ENCODE measurements at places on chromosomes 12 and 14.

DNA sequence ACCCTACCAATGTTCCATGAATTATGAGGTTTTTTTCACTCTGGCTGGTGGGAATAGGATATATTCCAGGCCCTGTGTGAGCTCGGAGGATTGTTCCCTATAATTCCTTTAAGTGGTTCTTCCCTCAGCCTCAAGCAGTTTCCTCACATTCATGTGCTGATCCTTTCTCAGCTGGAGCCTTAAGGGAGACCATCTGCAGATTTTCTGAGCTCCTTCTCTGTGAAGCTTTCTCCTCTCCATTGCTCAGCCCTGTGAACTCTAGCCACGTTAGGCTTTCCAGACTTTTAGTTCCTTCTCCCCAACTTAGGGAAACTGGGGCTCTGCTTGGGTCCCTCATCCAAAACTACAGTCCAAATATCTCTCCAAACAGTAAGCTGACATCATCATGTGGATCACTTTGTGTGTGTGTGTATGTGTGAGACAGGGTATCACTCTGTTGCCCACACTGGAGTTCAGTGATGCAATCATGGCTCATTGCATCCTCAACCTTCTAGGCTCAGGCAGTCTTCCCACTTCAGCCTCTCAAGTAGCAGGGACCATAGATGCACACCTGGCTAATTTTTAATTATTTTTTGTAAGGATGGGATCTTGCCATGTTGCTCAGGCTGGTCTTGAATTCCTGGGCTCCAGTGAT is 219.5 kb upstream of the OTX2 start:
- DNase-seq = no peak
- no peaks in the 10 kb centered on the region for H3K36me3 ChIP-seq
- H3K4me1 ChIP-seq = no peaks in the 10 kb centered on the region
- H3K27me3 ChIP-seq = peaks cover 10% of the 10 kb centered on the region
- no peak overlapping the region for H3K27ac ChIP-seq

- no peaks in the 10 kb centered on the region for H3K4me1 ChIP-seq
- no peak overlapping the region for H3K27ac ChIP-seq
- DNase-seq = no peak
- H3K4me3 ChIP-seq = no peak overlapping the region
These were observed 223.8 kb downstream of the DACT1 start for GRCh38 chr14:58861586-58861985.

- no peaks in the 10 kb centered on the region for H3K4me1 ChIP-seq
- H3K4me3 ChIP-seq = no peak overlapping the region
- H3K27me3 ChIP-seq = peaks cover 19% of the 10 kb centered on the region
These were observed 17.0 kb upstream of the NUBPL start for GRCh38 chr14:31543969-31544799.

GRCh38 chr12:57049890-57050289 is at the start of gene MYO1A:
Gene MYO1A, minus strand, starts transcription at chr12:57050129. Its CDS starts 1,806 bp downstream, at chr12:57048323.
- no peak within 1 kb of the TSS for H3K27ac ChIP-seq
- no peaks in the 10 kb centered on the region for H3K27me3 ChIP-seq
- H3K4me3 ChIP-seq = no peak within 1 kb of the TSS
- peaks cover 13% of the 10 kb centered on the region for H3K36me3 ChIP-seq

GRCh38 chr12:87953256-87953860 is 75.8 kb downstream of the C12orf50 start:
- no peaks in the 10 kb centered on the region for H3K36me3 ChIP-seq
- H3K27me3 ChIP-seq = no peaks in the 10 kb centered on the region
- H3K27ac ChIP-seq = no peak overlapping the region

DNA sequence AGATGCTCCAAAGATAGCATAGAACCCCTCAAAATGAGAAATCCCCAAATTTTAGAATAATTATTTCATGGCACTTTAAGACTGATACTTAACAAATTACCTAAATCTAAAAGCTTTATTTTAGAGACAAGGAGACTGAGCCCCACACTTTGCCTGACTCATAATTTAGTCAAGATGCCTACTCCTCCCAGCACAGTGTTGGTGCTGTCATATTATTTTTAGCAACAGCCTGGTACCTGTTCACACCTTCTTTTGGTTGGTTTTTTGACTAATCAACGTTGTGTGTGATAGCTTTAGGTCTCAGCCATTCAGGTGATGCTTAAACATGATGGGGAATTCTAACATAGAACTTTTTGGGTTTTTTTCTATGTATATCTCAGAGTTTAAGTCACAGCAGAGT is 120.2 kb downstream of the SEC23A start:
- no peaks in the 10 kb centered on the region for H3K4me1 ChIP-seq
- DNase-seq = no peak
- peaks cover 36% of the 10 kb centered on the region for H3K27me3 ChIP-seq
- no peak overlapping the region for H3K27ac ChIP-seq
- no peaks in the 10 kb centered on the region for H3K36me3 ChIP-seq

GRCh38 chr12:25009496-25010092 is 60.7 kb upstream of the BCAT1 start:
- H3K27me3 ChIP-seq = no peaks in the 10 kb centered on the region
- H3K27ac ChIP-seq = peak overlapping the region; percentile 21
- no peak overlapping the region for H3K4me3 ChIP-seq
- H3K36me3 ChIP-seq = peaks cover 7% of the 10 kb centered on the region
- peaks cover 57% of the 10 kb centered on the region for H3K4me1 ChIP-seq
- no peak for DNase-seq

DNA sequence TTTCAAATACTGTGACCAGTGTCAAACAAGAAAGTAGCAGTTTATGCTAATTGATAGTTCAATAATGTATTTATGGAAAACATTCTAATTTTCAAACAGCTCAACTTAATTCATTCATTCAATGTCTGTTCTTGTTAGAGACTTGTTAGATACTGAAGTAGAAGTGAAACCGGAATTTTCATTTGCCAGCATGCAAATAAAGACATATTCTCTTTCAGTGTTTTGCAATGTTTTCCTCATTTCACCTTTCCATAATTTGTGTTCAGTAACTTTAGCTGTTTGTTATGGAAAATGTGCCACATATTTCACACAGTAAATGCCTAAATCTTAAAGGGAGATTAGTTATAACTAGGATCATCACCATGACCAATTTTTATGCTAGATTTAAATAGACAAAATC is 21.2 kb downstream of the TAS2R50 start:
- peaks cover 11% of the 10 kb centered on the region for H3K4me1 ChIP-seq
- no peak for DNase-seq
- no peak overlapping the region for H3K4me3 ChIP-seq
- no peak overlapping the region for H3K27ac ChIP-seq
- peaks cover 11% of the 10 kb centered on the region for H3K36me3 ChIP-seq
- no peaks in the 10 kb centered on the region for H3K27me3 ChIP-seq

DNA sequence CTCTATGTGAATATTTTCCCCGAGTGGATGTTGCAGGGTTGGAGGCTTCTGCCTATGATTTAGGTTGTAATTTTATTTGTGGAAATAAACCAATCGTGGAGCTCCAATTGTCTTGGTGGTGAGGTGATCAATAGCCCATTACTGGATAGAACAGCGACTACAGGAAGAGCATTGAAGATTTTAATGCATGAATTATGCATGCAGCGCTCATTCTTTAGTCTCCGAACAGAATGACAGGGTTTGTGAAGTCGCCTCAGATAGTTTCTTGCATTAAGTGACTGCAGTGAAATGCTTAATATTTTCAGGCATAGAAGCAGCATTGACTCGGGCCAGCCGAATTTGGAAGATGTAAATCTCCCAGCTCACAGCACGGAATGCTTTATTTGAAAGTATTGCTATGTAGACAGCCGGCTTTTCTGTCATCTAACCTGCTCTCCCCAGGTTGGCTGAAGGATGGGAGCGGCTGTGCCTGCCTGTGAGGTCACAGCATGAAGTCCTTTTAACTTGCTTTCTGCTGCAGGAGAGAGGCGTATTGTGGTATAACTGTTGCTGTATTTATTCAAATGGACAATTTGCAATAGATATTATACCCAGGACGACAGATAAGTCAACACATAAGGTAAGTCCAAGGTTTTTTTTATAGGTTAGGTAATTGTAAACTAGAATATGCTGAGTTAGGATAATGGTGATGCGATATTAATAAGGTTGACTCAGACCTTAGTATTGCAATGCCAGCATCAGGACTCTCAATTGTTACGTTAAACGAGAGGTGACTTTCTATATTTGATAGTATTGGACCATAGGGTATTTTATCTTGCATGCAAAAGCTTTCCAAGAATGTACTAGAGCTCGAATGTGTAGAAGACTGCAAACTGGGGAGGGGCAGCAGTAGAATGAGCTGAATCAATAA is 135.7 kb downstream of the CNTN1 start:
- no peak overlapping the region for H3K27ac ChIP-seq
- no peaks in the 10 kb centered on the region for H3K36me3 ChIP-seq
- DNase-seq = no peak
- H3K27me3 ChIP-seq = no peaks in the 10 kb centered on the region

- DNase-seq = no peak
- no peaks in the 10 kb centered on the region for H3K27me3 ChIP-seq
- H3K36me3 ChIP-seq = no peaks in the 10 kb centered on the region
- H3K4me1 ChIP-seq = no peaks in the 10 kb centered on the region
These were observed 32.7 kb downstream of the GARIN6 start for GRCh38 chr12:99680276-99680675.

DNA sequence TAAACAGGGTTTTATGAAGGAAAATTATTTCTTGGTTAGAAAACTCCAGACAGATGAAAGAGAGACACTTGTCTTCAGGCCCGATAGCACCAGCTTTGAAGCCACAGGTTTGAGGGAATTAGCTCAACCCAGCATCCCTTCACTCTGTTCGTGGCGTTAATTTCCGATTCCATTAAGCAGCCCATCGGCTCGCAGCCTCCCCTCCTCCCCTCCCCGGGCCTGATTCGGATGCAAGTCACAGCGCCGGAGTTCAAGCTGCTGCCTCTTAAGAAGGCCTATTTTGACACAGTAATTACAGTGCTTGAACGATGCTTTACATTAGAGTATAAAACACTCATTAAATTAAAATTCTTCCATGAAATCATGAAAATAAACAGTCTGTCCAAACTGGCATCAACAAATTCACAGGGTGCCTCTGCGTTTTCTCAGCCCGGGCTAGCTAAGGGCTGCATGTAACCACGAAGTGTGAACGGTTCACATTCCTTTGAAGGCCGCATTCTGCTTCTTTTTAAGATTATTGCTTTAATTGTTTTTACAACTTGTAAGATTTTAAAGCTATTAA is 145.8 kb downstream of the DICER1 start:
- DNase-seq = no peak
- H3K27ac ChIP-seq = no peak overlapping the region
- no peaks in the 10 kb centered on the region for H3K4me1 ChIP-seq
- peaks cover 44% of the 10 kb centered on the region for H3K27me3 ChIP-seq
- no peaks in the 10 kb centered on the region for H3K36me3 ChIP-seq

DNA sequence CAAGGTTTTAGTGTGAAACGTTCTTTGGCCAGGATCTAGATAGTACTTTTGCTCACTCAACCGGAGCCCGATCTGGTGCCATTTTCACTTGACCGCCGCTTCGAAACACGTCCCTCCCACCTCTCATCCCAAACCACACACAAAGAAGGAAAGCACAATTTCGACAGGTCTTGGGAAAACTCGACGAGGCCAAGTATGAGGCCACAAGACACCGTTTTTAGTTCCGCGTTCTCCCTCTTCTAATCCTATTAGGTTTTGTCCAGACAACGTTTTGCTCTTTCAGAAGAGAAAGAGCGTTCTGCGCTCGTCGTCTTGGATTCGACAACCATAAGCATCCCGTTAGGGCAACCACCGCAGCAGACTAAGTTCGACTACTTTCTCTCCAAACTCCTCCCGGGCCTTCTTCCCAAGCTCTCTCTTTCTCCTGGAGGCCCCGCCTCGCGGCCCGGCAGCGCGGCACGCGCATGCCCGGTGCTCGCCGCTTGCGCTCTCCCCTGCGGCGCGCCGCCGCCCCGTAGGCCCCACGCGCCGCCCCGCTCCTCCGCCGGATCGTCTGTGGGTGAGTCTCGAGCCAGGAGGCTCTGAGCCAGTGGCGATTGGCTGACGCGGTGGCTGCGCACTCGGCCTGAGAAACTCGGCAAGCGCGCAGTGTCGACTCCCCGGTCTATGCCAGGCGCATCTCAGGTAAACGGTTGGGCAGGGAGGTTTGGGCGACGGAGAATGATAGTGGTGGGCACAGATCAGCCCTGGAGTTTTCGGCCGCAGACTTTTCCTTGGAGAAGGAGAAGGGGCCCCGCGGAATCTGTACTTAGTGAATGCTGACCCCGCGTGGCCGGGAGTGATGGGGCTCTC is at the start of gene MIPOL1:
Gene MIPOL1, plus strand, starts transcription at position 517 of the 852 bp plus-strand sequence. CDS start 49,952 bp downstream, outside the sequence.
- H3K4me1 ChIP-seq = peaks cover 6% of the 10 kb centered on the region
- peak within 1 kb of the TSS; percentile 77 for H3K4me3 ChIP-seq
- peak; percentile 2 for DNase-seq
- peaks cover 35% of the 10 kb centered on the region for H3K27me3 ChIP-seq

DNA sequence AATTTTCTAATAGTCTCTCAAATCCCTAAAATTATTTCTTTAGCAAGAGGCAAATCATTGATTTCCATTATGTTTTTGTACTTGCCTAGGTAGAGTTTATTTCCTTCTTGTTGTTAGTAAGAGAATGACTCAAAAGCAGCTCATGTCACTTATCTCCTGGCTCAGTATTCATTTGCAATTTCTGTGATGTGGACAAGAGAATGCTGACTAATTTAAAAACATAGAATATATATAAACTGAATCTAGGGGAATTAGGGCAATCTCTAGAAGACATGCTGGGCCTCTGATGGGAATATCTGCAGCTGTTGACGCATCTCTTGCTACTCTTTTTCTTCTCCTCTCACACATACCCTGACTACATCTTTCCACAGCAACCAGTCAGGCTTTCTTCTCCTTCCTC is 130.8 kb upstream of the PRKD1 start:
- no peak overlapping the region for H3K27ac ChIP-seq
- H3K4me1 ChIP-seq = no peaks in the 10 kb centered on the region
- H3K36me3 ChIP-seq = no peaks in the 10 kb centered on the region
- DNase-seq = no peak

GRCh38 chr12:31578632-31579031 is 12.3 kb downstream of the DENND5B start:
- peaks cover 17% of the 10 kb centered on the region for H3K4me1 ChIP-seq
- no peak for DNase-seq
- no peaks in the 10 kb centered on the region for H3K27me3 ChIP-seq
- no peak overlapping the region for H3K4me3 ChIP-seq
- H3K27ac ChIP-seq = no peak overlapping the region
- H3K36me3 ChIP-seq = peaks cover 5% of the 10 kb centered on the region

GRCh38 chr14:20560961-20561360 is at the start of gene RNASE9:
Gene RNASE9, minus strand, starts transcription at chr14:20561047.
- no peaks in the 10 kb centered on the region for H3K4me1 ChIP-seq
- no peak within 1 kb of the TSS for H3K27ac ChIP-seq
- no peak for DNase-seq
- no peaks in the 10 kb centered on the region for H3K36me3 ChIP-seq
- H3K4me3 ChIP-seq = no peak within 1 kb of the TSS
- no peaks in the 10 kb centered on the region for H3K27me3 ChIP-seq

- H3K4me3 ChIP-seq = peak overlapping the region; percentile 58
- no peak for DNase-seq
- peaks cover 100% of the 10 kb centered on the region for H3K4me1 ChIP-seq
- H3K27me3 ChIP-seq = no peaks in the 10 kb centered on the region
- peaks cover 40% of the 10 kb centered on the region for H3K36me3 ChIP-seq
- peak overlapping the region; percentile 99 for H3K27ac ChIP-seq
These were observed 7.1 kb downstream of the RHOF start for GRCh38 chr12:121786440-121786825.

GRCh38 chr14:94173885-94174603 is at the start of gene PPP4R4:
Gene PPP4R4, plus strand, starts transcription at chr14:94174322. Its CDS starts 144 bp downstream, at chr14:94174466.
- no peaks in the 10 kb centered on the region for H3K36me3 ChIP-seq
- H3K27ac ChIP-seq = peak within 1 kb of the TSS; percentile 82
- H3K4me3 ChIP-seq = peak within 1 kb of the TSS; percentile 80
- DNase-seq = peak; percentile 55
- peaks cover 49% of the 10 kb centered on the region for H3K27me3 ChIP-seq
- H3K4me1 ChIP-seq = peaks cover 9% of the 10 kb centered on the region

GRCh38 chr12:21476949-21477348 is 24.5 kb downstream of the RECQL start:
- H3K4me1 ChIP-seq = no peaks in the 10 kb centered on the region
- H3K27ac ChIP-seq = no peak overlapping the region
- H3K27me3 ChIP-seq = no peaks in the 10 kb centered on the region

GRCh38 chr12:50520416-50521207 is 15.8 kb downstream of the DIP2B start:
- H3K27ac ChIP-seq = peak overlapping the region; percentile 91
- H3K4me3 ChIP-seq = peak overlapping the region; percentile 64
- no peaks in the 10 kb centered on the region for H3K27me3 ChIP-seq
- H3K36me3 ChIP-seq = peaks cover 15% of the 10 kb centered on the region

All from stimulated activated naive B cell treated with anti-CD40 and anti-IgM and Interleukin-4, amounts not matched to agents 10 μg/mL and 1 μg/mL and 100 μg/mL, for 72 hours (primary cell).